ENCODE measurements at places on chromosomes 1 and 21.

- no peak for DNase-seq
These were observed 39.7 kb downstream of the CHML start for GRCh38 chr1:241600496-241600901.

DNA sequence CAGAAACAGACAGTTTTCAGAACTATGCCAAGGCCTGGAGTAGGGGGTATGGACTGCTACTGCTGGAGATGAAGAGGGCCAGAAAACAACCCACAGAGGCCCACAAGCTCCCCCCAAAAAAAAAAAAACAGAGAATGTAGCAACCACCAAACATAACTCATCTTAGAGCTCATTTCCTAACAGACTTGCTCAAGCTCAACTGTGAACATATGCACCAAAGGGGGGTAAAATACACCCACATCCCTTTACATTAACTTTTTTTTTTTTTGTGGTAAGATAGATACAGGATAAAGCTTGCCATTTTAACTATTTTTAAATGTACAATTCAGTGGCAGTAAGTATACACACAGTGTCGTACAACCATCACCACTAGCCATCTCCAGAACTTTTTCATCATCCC lies 36.0 kb downstream of the SEC16B start:
- DNase-seq = no peak

DNA sequence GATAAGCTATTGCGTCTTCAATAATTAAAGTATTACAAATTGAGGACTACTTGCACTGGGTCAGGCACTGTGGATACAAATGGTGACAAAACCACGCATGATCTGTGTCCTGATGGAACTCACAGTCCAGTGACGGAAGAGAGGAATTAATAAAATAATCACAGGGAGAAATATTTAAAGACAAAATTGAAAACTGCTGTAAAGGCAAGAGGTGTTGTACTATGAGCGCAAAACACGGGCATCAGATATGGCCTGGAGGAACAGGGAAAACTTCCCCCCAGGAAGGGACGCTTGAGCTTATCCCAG lies 16.6 kb upstream of the SLAMF6 start:
- DNase-seq = no peak

- DNase-seq = no peak
These were observed 16.8 kb upstream of the FAM131C start for GRCh38 chr1:16090076-16090826.

GRCh38 chr1:62712336-62713243 lies 24.4 kb upstream of the DOCK7 start:
- DNase-seq = no peak

GRCh38 chr21:17119466-17120297 lies 393.2 kb upstream of the CXADR start:
- DNase-seq = no peak

- DNase-seq = no peak
These were observed 5.6 kb downstream of the BTBD8 start for GRCh38 chr1:92085727-92086126.

- DNase-seq = no peak
These were observed 7.3 kb downstream of the SCNN1D start for GRCh38 chr1:1287288-1288110.

DNA sequence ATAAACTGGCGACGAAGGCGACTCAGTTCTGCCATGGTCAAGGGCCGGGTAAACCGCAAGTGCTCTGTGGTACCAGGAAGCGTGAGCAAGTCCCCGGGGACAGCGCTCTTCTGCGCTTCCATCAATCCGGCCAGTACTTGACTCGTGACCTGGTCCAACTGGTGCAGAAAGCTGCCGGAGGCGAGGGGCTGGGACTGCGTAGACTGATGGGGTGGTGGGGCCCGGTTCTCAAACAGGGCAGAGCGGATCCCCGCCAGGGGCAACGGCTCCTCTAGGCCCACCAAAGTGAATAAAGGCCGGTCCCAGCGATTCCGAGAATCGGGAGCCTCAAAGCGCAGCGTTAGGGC lies 852 bp downstream of the KTI12 start:
- peak; percentile 61 for DNase-seq

DNA sequence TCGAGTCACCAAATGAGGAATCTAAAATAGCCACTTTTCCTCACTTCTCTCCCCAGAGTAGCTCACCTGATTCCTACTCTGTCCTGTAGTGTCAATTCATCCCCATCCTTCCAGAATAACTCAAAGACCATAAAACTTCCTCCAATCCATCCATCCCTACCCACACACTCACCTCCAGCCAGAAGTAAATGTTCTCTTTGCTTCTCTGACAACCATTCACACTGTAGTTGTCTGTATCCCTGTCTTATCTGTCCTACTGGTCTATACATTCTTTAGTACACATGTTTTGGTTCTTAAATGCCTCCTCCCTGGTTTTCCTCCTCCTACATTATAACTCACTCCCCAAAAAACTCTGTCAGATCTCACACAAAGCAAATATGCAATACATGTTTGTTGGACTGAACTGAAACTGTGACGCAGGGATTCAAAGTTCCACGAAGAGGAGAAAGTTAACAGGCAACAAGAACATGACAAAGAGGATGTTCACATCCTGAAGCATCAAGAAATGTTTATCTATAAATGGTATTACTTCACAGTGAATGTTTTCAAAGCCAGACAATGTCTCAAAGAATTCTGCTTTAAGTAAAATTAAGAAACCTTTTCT lies 11.0 kb downstream of the TP53BP2 start:
- no peak for DNase-seq

- DNase-seq = no peak
These were observed 239.3 kb upstream of the NEGR1 start for GRCh38 chr1:72521659-72522058.

- DNase-seq = no peak
These were observed 83.6 kb downstream of the JAK1 start for GRCh38 chr1:64882574-64883255.

- no peak for DNase-seq
These were observed 154.6 kb downstream of the FOXD2 start for GRCh38 chr1:47592296-47593012.

GRCh38 chr1:21764615-21765423 lies 18.1 kb downstream of the USP48 start:
- no peak for DNase-seq

DNA sequence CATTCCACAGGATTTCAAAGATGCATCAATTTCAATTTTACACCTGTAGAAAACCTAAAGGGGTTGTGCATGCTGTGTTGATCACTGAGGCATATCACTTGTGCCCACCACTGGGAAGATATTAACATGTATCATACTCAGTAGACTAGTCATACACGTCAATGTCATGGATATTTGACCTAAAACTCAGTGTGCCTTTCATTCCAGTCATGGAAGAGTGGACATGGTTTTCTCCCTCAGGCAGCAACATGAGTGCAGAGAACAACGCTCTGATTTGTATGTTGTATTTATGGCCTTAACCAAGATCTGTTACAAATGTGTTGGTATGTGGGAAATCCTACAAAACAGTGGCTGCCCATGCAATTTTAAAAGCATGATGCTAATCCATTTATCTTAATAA lies 6.1 kb upstream of the C1orf53 start:
- no peak for DNase-seq

GRCh38 chr1:70554341-70554740 lies 143.3 kb downstream of the CTH start:
- no peak for DNase-seq

DNA sequence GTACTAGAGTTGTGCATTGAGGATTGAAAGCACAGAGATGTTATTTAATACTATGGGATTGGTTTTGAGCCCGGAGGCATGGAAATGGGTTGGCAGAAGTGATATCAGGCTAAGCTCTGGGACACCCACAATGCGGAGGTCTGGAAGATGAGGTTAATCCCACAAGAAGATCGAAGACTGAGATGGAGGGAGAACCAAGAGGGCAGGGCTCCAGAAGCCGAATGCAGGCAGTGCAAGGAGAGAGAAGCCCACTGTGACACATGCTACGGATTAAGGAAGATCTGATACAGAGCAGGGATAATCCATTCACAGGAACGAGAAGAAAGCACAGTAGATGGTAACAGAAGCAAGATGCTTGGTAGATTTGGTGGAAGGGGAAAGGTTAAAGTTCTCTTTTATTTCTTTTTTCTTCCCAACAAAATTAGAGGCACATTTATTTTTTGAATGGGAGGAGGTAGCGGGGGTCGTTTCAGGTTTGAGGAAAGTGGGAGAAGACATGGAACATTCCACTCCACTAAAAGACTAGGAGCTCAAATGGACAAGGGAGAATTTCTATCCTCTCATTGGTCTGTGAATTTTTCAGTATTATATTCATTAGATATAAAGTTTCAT lies 113.2 kb downstream of the NCAM2 start:
- DNase-seq = no peak

DNA sequence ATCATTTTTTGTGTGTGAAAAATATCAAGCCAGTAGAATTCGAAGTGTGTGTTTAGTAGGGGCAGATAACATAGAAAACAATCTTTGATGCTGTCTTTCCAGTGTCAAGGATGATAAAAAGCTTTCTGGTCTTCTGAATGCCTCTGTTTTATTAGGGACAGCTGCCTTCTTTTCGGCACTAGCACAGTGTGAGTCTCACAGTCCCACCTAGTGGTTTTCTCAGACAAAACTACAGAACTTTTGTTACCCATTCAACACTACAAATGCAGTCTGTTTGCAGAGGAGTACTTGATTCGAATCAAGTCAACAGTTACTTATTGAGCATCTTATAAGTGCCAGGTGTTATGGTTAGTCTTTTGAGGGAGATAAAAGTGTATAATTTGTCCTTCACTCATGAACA lies 30.6 kb upstream of the MCOLN3 start:
- no peak for DNase-seq

DNA sequence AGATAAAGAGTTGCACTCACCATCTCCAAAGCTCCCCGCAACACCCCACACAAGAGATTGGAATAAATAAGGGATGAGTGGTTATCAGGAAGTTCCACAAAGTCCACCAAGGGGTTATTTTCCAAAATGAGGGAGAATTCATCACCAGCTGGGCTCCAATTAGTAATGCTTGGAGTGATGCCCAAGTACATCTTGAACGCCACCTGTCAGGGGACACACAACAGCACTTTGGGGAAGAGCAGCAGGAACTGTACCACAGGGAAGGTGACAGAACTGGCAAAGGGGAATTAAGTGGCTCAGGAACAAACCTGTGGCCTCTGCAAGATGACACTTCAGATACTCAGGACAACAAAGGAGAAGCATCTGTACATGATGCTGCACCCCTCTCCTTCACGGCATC lies 11.5 kb downstream of the TRAPPC3 start:
- DNase-seq = no peak

DNA sequence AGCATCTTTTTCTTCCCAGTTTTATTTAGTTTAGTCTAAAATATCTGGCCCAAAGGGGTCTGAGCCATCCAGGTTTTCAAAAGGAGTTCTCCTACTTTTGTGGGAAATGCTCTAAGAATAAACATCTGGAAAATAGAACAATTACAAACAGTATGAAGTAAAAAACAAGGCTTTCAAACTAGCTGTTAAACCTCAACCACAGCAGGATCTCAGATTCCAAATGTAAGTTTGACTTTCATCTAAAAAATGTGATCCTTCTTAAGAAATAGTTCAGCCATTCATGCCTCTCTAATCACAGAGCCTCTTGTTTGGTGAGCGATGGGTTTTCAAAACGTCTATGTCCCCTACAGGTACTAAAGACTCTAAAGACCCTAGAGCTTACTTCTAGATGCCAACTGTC lies 413.5 kb downstream of the DUSP10 start:
- DNase-seq = no peak

GRCh38 chr1:238675221-238675620 lies 711.1 kb upstream of the CHRM3 start:
- no peak for DNase-seq

DNA sequence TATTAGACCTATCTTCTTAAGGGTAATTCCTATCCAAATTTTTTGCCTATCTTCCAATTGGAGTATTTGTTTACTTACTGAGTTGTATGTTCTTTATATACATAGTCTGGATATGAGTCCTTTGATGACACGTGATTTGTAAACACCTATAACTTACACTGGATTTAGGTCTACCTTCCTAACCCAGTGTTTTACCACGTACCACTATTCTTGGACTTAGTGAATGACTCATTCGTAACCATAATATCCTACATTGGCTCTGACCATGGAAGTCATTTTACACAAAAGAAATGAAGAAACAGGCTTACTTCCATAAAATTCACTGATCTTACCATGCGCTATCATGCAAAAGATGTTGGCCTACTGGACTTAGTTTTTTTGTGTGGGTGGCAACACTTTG lies 23.9 kb upstream of the ZZZ3 start:
- DNase-seq = no peak

DNA sequence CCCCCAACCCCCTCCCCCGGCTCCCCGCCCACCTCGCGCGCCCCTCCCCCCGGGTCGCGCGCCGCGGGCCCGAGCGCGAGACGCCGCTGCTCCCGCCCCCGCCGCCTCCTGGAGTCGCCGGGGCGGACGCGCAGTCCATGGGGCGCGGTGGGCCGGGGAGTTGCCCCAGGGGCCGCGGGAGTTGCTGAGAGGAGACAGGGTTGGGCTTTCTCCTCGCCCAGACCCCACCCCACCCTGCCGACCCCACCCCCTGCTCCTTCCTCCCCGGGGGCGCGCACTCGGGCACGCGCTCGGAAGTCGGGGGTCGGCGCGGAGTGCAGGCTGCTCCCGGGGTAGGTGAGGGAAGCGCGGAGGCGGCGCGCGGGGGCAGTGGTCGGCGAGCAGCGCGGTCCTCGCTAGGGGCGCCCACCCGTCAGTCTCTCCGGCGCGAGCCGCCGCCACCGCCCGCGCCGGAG lies at the start of gene LAMC1:
Gene LAMC1, plus strand, starts transcription at position 275 of the 455 bp plus-strand sequence. CDS start 297 bp downstream, outside the sequence.
- peak; percentile 67 for DNase-seq

DNA sequence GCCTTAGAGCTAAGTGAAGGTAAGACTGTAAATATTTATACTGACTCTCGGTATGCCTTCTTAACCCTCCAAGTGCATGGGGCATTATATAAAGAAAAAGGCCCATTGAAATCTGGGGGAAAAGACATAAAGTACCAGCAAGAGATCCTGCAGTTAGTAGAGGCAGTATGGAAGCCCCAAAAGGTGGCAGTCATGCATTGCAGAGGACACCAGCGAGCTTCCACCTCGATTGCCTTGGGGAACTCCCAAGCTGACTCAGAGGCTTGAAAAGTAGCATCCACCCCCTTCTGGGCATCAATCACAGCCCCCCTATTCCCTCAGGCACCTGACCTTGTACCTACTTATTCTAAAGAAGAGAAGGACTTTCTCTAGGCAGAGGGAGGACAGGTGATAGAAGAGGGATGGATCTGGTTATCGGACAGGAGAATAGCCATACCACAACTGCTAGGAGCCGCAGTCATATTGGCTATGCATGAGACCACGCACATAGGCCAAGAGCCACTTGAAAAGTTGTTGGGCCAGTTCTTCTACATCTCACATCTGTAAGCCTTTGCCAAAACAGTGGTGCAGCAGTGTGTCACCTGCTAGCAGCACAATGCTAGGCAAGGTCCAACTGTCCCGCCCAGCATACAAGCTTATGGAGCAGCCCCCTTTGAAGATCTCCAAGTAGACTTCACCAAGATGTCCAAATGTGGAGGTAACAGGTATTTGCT lies 19.4 kb downstream of the PLA2G2F start:
- DNase-seq = no peak

DNA sequence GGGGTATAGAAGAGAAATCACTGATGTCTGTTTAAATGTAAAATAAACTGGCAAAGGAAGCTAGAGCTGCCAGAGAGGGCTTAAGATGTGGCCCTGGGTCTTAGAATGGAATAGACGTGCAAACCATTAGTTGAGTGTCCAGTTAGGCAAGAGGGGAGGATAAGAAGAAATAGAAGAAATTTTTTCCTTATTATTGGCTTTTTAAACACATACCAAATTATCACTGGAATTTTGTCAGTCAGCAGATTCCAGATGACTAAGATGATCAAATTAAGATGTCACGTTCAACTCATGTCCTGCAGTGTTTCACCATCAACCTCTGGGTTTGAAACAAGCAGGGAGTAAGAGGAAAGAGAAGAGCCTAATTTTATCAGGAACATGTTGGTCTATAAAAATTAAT lies 71.6 kb upstream of the C1orf21 start:
- no peak for DNase-seq

- DNase-seq = no peak
These were observed 207.2 kb downstream of the ZC3H11B start for GRCh38 chr1:219405531-219406331.
